ENCODE measurements at places on chromosomes 11 and 22. TPM values are rescaled to one million over a fixed set of nuclear protein-coding genes. Genes with fewer than 3 reads are reported as not detected.

Gene GPHA2
- polyA plus RNA-seq: not detected

Gene AMPD3
- 1.0 TPM for polyA plus RNA-seq

Gene ASCL2
- polyA plus RNA-seq: 0.07 TPM

Gene NXPE1
- polyA plus RNA-seq: not detected

Gene RIMBP3C
- polyA plus RNA-seq: not detected

Gene NXPE2
- 0.03 TPM for polyA plus RNA-seq

GRCh38 chr22:46062971-46063631, 86.1 kb upstream of the WNT7B start:
- peak overlapping the region; percentile 100 for H3K27ac ChIP-seq
- DNase-seq: no peak
- H3K4me1 ChIP-seq: peaks cover 19% of the 10 kb centered on the region
- no peaks in the 10 kb centered on the region for H3K36me3 ChIP-seq
- no peaks in the 10 kb centered on the region for H3K27me3 ChIP-seq

GRCh38 chr22:31637447-31637890, 24.5 kb downstream of the PISD start:
- H3K4me3 ChIP-seq: peak overlapping the region; percentile 63
- H3K36me3 ChIP-seq: no peaks in the 10 kb centered on the region
- peak overlapping the region; percentile 62 for H3K27ac ChIP-seq
- H3K4me1 ChIP-seq: peaks cover 20% of the 10 kb centered on the region
- peak; percentile 62 for DNase-seq
- no peaks in the 10 kb centered on the region for H3K27me3 ChIP-seq

DNA sequence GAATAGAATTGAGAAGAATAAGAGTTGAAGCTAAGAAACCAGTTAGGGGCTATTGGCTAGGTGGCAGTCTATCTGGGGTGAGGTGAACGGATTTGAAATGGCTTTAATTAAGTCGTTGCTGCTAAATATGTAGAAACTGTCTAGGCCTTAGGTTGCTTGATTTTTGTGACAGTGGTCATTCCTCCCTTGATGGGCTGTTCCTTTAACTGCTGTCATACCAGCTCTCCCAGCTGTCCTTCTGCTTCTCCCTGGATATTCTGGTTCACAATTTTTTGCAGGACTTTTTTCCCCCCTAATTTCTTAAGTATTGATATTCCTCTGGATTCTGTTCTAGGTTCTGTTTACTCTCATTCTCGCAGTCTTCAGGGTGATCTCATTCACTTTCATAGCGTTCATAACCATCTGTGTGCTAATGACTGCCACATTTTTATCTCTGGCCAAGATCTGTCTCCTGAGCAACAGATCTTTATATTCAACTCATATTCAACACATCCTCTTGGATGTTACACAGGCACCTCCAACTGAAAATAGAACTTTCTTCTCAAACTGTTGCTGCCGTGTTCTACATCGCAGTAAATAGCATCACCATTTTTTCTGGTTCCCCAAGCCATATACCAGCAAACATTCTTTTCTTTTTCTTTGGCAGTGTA, 134.1 kb downstream of the UVRAG start:
- H3K4me1 ChIP-seq: peaks cover 18% of the 10 kb centered on the region
- H3K27me3 ChIP-seq: no peaks in the 10 kb centered on the region
- no peaks in the 10 kb centered on the region for H3K36me3 ChIP-seq
- no peak for DNase-seq
- H3K27ac ChIP-seq: no peak overlapping the region

- no peak overlapping the region for H3K4me3 ChIP-seq
- H3K36me3 ChIP-seq: no peaks in the 10 kb centered on the region
- H3K4me1 ChIP-seq: no peaks in the 10 kb centered on the region
- no peak overlapping the region for H3K27ac ChIP-seq
Measured at GRCh38 chr11:132453406-132453805, 1078.9 kb downstream of the OPCML start.

DNA sequence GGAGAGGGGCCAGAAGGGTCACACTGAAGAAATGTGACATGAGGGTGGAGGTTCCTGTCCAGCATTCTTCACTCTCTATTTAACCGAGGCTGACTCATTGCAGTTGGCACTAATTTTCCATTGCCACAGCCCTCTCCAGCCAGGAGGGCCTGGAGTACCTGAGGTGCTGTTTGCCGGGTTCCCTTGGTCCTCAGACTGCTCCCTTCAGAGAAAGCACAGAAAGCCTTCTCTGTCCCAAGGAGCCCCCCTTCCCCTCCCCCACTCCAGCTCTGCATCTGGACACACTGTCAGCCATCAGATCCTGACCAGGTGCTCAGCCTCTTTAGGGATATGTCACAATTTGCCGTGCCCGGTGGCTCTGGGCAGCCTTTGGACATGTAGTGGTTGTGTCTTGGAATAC, 3.2 kb upstream of the C11orf91 start:
- no peaks in the 10 kb centered on the region for H3K27me3 ChIP-seq
- H3K27ac ChIP-seq: peak overlapping the region; percentile 79
- no peak overlapping the region for H3K4me3 ChIP-seq
- no peak for DNase-seq
- peaks cover 43% of the 10 kb centered on the region for H3K36me3 ChIP-seq
- peaks cover 90% of the 10 kb centered on the region for H3K4me1 ChIP-seq

GRCh38 chr11:119722281-119722794, 6.7 kb downstream of the NECTIN1 start:
- no peak overlapping the region for H3K27ac ChIP-seq
- H3K36me3 ChIP-seq: no peaks in the 10 kb centered on the region
- peaks cover 9% of the 10 kb centered on the region for H3K4me1 ChIP-seq
- no peak overlapping the region for H3K4me3 ChIP-seq
- peaks cover 5% of the 10 kb centered on the region for H3K27me3 ChIP-seq

DNA sequence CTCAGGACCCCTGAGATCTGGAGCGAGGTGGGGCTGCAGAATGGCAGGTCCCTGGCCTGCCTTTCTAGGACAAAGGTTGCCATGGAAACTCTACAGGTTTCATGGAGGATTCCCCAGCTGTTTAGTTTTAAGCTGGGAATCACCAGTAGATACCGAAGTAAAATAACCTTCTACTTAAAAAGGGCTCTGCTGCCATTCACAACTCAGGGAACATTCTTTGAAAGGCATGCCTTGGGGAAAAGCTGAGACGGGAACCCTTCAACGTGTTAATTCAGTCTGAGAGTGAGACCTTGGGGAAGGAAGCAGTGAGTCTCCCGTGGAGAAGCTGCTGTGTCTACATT, 493.3 kb downstream of the BRD1 start:
- H3K4me3 ChIP-seq: no peak overlapping the region
- no peak overlapping the region for H3K27ac ChIP-seq
- no peaks in the 10 kb centered on the region for H3K4me1 ChIP-seq
- H3K27me3 ChIP-seq: peaks cover 1% of the 10 kb centered on the region

DNA sequence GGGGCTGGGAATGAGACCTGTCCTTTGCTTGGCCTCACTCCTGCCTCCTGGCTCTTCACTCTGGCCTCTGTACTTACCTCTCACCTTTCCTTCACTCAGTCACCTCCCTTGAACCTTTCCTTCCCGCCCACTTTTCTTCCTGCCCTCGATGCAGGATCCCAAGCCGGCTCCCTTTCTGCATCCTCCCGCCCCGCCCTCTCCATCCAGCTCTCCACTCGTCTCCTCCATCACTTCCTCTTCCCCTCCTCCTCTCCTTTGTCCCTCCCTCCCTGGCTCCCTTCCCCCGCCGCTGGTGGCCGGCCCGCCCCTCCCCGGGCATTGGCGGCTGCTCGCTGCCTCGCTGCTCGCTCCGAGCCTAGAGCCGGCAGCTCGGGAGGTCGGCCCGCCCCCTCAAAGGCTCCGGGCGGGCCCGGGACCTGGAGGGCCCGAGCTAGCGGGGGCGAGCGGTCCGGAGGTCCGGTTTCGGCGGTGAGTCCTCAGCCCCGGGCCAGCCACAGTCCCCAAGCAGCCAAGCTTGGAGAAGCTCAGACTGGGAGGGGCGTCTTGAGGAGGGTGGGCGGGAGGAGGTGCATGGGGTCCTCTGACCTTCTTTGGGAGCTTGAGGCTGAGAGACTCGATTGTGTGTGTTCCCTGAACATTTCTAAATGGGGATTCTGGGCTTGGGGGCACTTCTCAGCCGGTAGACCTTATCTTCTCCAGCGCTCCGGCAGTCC, 13.8 kb downstream of the PHLDB1 start:
- peak overlapping the region; percentile 80 for H3K27ac ChIP-seq
- peaks cover 88% of the 10 kb centered on the region for H3K4me1 ChIP-seq
- H3K27me3 ChIP-seq: no peaks in the 10 kb centered on the region
- peak overlapping the region; percentile 57 for H3K4me3 ChIP-seq

- H3K4me1 ChIP-seq: no peaks in the 10 kb centered on the region
- H3K27ac ChIP-seq: no peak overlapping the region
- H3K27me3 ChIP-seq: no peaks in the 10 kb centered on the region
- no peak for DNase-seq
Measured at GRCh38 chr11:78715639-78716311, 141.1 kb upstream of the NARS2 start.

DNA sequence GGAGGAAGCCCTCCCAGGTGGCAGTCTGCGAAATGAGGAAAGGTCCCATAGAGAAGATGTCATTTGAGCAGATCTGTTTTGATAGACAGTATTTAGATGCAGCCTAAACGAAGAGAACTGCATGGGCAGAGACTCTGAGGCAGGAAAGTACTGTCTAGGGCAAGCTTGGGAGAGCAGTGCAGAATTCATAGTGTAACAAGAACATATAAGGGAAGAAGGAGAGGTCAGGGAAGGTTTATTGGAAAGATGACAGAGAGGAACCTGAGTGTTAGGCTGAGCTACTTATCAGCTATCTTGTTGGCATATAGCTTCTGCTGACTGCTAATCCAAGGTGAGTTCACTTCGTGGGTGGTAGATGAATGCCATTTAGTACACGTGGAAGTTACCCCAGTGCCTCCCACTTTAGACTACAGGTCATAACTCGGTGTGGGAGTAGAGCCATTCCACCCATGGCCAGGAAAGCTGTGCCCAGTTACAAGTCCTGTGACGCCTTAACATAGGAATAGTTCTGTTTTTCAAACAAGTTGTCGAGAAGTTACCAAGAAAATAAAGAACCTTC, 99.5 kb downstream of the DBX1 start:
- peaks cover 38% of the 10 kb centered on the region for H3K36me3 ChIP-seq
- H3K27me3 ChIP-seq: no peaks in the 10 kb centered on the region
- H3K4me3 ChIP-seq: no peak overlapping the region
- peaks cover 46% of the 10 kb centered on the region for H3K4me1 ChIP-seq
- H3K27ac ChIP-seq: peak overlapping the region; percentile 57

DNA sequence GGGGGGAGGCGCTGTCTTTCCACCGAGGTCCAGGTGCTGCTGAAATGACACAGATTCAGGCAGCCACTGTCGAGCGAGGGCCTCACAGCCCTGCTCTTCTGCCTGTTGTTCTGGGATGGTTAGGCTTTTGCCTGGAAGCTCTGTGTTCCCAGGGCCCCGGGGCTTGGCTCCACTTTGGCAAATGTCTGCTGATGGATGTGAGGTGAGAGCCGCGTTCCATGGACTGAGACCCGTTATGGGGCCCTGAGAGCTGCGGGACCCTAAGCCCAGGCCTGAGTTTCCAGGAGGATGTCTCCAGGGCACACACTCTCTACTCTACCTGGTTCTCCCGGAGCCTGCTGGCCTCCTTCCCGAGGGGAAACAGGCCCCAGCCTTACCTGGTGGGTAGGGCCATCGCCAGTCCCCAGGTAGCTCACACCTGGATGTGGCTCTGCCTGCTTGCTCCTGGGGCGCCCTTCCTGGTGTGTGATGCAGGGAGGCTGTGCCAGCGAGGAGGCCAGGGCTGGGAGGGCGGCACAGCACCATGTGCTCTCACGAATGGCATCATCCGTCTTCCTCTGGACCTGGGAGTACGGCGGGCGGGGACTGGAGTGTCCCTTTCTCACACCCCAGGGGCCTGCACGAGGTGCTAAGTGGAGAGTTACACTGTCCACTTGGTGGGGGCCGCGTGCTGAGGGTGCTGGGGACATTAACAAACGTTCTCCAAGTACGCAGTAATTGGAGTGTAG, 435.5 kb downstream of the TBC1D22A start:
- H3K27me3 ChIP-seq: no peaks in the 10 kb centered on the region
- H3K36me3 ChIP-seq: no peaks in the 10 kb centered on the region
- H3K27ac ChIP-seq: no peak overlapping the region

- H3K4me3 ChIP-seq: no peak overlapping the region
- no peaks in the 10 kb centered on the region for H3K27me3 ChIP-seq
- no peak overlapping the region for H3K27ac ChIP-seq
- no peak for DNase-seq
- no peaks in the 10 kb centered on the region for H3K4me1 ChIP-seq
Measured at GRCh38 chr11:121552644-121553043, 99.9 kb upstream of the SORL1-AS1 start.

DNA sequence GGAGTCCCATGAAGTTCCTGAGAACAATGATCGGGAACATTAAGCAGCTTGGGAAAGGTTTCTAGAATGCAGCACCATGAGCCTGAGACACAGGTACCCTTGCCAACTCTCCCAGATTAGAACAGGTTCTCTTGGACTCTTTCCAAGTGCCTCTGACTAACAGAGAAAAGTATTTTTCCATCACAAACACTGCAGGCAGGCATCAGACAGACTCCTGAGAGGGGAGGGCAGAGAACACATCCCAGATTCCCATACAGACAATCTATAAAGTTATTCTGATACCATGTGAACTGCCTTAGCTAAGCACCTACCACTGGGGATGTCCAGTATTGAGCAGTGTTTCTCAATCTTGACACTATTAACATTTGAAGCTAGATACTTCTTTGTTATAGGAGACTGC, 27.3 kb downstream of the SERGEF start:
- no peaks in the 10 kb centered on the region for H3K36me3 ChIP-seq
- no peak overlapping the region for H3K4me3 ChIP-seq
- DNase-seq: no peak
- H3K27me3 ChIP-seq: no peaks in the 10 kb centered on the region
- no peak overlapping the region for H3K27ac ChIP-seq

Measured in heart left ventricle (tissue), 16 donors.